ENCODE measurements at places on chromosomes 7 and 10.

DNA sequence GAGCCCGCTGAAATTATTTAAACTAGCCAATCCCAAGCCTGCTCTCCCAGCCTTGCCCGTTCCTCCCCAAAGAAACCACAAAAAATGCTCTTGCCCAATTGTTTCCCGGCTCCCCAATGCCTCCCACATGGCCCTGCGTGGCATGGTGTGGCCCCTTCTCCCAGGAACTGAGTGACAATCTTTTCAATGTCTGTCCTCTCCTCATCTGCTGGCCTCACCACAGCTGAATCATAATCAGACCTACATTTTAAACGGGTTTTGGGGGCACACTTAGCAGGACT lies 201.5 kb downstream of the PRPF18 start:
- no peak for DNase-seq

DNA sequence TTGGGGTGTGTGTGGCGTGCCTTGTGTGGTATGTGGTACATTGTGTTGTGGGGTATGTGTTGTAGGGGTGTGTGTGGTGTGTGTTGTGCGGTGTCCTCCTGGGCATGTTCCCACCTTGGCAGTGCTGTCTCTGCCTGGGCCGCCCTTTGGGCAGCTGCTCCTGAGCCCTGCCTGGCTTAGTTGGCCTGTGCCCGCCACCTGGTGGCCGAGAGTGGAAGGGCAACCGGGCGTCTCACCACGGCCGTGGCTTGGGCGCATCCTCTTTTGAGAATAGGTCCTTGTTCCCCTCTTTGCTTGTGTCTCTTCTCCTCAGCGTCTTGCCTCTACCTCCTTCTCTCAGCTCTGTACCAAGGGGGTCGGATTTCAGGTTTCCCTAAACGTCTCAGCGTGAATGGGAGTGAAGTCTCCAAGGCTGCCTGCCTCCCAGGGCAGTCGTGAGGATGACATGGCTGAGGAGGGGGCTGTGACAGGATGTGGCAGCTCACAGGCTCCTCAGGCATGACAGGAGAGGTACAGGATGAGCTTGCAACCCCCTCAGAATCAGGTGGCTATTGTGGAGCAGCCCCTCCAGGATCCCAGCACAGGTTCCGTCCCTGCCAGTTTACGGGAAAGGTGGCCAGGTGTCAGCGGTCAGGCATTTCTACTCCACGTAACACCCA lies 98.4 kb upstream of the PODXL start:
- DNase-seq = peak; percentile 72

- DNase-seq = no peak
Observed at GRCh38 chr7:37027104-37027503, 302.8 kb upstream of the AOAH start.

- peak; percentile 20 for DNase-seq
Observed at GRCh38 chr10:113991091-113991860, 52.4 kb upstream of the ADRB1 start.

- DNase-seq = no peak
Observed at GRCh38 chr10:48573045-48573444, 31.8 kb downstream of the ARHGAP22 start.

DNA sequence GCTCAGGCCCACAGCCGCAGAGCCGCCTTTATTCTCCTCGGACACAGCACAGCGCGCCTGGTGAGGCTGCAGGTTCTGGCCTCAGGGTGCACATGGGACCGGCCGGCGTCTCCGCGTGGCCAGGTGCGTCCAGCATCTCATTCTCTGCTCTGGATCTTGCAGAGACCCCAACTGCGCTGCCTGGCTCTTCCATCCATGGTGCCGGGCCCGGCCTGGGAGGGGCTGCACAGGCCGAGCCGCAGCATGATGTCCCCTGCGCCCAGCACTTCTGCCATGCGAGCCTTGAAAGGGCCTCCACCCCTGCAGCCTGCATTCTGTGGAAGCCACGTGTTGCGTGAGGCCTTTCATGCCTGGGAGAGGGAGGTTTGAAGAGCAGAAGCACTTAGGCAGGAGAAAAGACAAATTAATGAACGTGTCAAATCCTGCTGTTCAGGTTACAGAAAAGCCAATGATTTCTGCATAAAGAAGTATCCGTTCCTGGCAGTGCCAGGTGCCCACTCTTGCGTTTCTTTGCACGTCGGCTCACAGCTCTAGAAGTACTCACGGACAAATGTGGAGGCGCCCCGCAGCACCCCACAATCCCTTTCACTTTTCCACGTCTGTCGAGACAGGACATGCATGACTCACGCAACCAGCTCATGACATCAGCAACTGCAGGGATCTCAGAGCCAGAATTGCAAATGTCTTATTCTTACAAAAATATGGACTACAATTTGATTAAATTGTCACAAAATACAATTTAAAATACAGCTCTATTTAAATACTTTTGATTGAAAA lies 571.4 kb downstream of the DNAJB6 start:
- no peak for DNase-seq

- no peak for DNase-seq
Observed at GRCh38 chr10:44004913-44005787, 356.5 kb upstream of the ZNF32 start.

DNA sequence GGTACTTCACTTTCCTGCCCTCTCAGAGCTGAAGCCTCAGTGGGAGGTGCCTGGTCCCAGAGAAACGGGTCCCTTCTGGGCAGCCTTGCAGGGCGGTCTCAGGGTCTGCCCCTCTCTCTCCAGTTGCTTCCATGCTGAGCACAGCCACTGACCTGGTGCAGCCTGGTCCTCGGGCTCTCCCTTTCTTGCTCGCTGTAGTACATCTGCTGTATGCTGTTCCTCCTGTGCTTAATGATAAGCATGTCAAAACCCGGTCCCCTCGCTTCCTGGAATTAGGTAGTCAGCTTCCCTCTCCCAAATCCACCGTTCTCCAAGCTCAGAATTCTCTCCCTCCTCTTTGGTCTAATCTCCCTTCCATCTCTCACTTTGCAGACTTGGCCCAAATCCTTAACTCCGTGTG lies 11.0 kb upstream of the HPS1 start:
- no peak for DNase-seq

DNA sequence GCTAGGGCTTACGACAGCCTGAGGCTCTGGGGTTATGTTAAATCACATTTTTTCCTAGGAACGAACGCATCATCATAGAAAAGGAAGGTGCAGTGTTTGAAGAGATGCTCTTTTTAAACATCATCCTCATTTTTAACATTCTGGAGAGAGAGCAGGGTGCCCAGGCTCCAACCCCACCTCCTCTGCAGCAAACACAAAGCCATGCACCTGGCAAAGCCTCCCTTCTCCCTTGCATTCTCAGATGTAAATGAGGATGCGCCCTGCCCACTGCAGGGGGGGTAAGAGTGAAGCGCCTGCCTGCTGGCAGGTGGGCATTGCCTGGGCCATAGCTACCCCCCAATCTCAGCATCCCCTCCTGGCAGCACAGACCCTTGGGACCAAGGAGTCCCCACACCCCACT lies 92.4 kb downstream of the PTPRN2 start:
- no peak for DNase-seq

DNA sequence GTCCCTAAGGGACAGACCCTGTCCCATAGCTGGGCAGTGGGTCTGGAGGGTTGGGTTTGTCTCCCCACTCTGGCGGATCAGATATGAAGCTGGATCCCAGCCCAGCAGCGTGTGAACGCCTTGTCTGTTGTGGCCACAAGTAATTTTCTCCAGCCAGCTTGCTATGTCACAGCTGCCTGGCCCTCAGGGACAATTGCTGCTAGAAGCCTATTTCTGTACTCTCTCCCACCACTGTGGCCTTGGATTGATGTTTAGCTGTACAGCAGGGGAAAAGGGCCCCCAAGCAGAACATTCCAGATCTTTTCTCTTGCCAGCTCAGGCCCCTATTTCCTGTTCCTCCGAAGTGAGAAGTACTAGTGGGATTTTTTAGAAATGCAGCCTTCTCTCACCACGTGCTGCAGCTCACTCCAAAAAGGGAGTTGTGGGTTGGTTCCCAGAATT lies 53.5 kb upstream of the WAC start:
- DNase-seq = no peak

DNA sequence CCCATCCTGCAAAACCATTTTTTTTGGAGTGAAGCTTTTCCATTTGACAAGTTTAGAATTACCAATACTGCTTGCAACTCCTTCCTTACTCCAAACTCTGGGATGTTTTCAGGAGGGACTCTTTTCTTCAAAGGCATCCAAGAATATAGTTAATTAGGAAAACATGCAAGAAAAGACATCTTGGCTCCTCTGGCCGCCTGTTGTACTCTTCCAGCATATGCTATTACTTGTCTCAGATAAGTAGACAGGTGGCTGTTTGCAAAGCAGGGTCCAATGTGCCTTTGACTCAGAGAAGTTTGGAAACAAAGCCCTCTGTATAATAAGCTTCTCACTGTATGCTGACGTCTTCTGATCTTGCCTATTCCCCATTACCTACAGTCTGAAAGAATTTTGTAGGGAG lies 746.5 kb downstream of the AUTS2 start:
- no peak for DNase-seq

DNA sequence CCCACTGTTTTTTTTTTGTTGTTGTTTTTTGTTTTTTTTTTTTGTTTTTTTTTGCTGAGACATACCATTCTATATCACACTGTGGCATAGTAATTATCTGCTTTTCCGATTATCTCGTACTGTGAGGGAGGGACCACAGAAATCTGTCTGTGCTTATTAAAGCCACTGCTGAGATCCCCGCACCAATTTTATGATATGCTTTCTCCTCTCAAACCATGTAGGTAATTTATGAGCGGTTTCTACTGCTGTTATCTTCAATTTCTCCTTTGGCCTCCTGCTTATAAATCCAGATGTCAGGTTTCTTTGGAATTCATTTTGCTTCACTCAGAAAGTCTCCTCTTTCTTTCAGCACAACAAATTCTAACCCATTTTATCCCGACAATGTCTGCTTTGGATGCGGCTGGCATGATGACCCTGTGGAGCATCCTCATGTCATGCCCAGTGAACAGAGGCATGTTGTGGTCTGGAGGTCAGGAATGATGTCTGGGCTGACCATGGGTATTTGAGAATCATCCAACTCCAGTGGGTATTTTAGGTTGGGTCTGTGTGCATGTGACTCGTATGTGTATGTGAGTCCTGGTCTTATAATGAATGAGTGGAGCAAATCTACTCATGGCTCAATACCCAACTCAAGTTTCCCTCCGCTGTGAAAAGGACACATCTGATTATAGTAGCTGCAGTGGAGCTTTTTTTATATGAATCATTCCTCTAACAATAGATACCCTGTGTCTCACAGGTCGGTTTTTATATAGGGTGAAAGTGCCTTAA lies 213.4 kb downstream of the GALNT17 start:
- no peak for DNase-seq

DNA sequence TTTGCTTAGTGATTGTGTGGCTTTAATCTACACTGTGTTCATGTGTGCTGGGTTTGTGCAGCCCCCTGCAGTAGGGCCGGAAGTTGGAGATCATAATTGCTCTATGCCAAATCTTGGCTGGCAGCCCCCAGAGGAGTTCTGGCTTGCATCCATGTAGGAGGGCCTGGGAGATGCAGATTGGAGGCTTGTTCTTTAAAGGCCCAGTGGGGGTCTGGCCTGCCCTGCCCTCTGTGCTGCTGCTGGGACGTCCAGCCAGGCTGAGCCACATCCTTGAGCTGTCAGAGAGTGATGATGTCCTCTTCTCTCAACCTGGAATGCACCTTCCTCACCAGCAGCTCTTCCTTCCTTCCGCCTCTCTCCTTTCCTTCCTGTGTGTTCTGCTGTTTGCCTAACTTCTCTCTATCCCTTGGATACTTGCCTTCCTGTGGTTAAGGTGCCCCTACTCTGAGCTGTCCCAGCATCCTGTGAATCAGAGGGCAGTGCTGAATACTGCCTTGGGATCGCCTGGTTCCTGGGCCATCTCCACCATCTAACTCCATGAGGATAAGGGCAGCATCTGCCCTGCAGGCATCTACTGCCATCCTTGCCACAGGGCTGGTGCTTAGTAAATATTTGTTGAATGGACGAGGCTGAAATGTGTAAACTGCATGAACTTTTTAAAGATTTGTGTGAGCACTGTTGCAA lies 30.2 kb downstream of the DOCK1 start:
- no peak for DNase-seq

GRCh38 chr10:55203319-55203718 lies 402.3 kb upstream of the PCDH15 start:
- no peak for DNase-seq

- no peak for DNase-seq
Observed at GRCh38 chr7:143436325-143436946, 6.8 kb upstream of the TAS2R60 start.

- no peak for DNase-seq
Observed at GRCh38 chr10:121033366-121033765, 182.2 kb downstream of the WDR11 start.

DNA sequence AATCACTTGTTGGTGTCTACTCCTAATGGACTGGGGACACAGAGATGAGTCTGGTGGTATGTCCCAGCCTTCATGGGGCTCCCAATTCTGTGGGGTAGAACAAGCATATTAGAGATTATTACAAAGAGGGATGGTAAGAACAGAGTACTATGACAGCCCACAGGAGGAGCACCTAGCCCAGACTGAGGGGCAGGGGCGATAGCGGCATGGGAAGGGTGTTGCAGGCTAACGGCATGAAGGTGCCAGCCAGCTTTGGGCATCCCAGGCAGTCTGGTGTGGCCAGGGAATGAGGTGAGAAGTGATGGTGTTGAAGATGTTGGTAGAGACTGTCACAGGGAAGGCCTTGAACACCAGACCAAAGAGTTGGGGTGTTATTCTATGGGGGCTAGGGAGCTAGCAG lies 280.0 kb downstream of the RPS24 start:
- DNase-seq = no peak

- no peak for DNase-seq
Observed at GRCh38 chr7:158097106-158097452, 490.5 kb downstream of the PTPRN2 start.

DNA sequence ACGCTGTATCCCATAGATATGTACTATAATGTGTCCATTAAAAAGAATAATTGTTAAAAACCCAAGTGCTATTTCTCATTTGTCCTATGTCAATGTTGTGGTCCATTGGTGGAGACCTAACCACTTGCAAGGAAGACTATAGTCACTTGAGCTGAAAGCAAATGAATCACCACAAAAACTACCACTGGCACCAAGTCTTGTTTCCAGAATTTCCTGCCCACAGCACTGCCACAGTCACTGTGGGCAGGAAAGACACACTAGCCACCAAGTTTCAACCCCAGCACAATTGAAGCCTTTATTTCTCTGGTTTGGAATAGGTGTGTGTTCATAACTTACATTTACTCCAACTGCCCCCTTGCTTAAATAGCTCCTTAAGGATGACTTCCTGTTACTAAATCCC lies 12.4 kb downstream of the DIP2C start:
- no peak for DNase-seq

DNA sequence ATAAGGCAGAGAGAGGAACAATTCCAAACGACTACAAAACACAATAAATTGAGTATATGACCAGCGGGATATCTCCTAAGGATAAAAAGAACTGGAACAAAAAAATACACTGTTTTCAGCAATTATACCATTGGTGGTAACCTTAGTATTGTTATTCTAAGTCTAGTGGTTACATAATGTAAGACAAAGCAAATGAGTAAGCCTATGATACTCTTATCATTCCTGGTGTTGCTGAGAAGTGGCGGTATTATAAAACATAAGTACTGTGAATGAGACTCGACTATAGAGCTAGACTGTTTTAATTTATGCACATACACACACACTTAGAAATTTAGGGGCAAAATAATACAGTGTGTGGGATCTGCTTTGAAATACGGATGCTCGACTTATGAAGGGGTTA lies 107.7 kb downstream of the NRBF2 start:
- no peak for DNase-seq

Measured in stimulated activated CD4-positive, alpha-beta T cell treated with anti-CD3 and anti-CD28 coated beads, TNF-alpha, amount 100 ng/mL, for 48 hours (primary cell).